ENCODE measurements at places on chromosomes 1 and 21.

DNA sequence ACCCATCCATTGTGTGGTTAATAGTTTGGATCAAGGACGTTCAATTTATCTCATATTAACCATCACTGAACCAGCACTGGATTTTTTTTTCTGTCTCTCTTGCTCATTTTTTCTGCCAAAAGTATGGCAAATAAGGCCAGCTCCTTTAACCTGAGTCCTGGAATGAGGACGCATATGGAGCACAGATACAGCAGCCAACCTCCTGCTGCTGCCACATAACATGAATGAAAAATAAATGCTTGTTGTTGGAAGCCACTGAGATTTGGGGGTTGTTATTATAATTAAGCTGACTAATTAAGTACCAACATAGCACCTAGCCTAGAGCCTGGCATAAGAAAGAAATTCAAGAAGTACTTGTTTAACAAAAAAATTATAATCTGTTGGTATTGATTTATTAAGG is 335.3 kb upstream of the DUSP10 start:
- DNase-seq, result no peak

DNA sequence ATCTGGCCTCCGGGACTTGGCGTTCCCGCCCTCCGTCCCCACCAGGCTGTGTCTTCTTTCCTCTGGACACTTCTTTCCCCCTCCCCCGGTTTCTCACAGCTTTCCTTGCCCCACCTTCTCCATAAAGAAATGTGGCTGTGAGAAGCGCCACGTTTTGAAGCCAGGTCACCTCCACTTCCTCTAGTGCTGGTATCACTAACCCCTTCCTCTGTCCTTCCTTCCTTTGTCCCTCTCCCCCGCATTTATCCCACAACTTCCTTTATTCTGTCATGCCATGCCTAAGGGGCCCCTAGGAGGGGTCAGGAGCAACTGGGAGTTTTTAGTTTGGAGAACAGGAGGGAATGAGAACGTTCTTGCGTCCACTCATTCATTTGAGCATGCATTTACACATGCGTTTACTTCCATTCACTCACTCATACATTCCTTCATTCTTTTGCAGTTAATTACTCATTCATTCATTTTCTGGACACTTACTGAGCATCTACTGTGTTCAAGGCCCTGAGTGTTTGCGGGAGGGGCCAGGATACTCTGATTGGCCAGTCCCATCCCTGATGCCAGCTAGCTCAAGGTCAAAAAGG is 5.0 kb upstream of the ACOT11 start:
- DNase-seq, result no peak

- no peak for DNase-seq
Measured at GRCh38 chr1:245953876-245954660, 553.0 kb downstream of the SMYD3 start.

DNA sequence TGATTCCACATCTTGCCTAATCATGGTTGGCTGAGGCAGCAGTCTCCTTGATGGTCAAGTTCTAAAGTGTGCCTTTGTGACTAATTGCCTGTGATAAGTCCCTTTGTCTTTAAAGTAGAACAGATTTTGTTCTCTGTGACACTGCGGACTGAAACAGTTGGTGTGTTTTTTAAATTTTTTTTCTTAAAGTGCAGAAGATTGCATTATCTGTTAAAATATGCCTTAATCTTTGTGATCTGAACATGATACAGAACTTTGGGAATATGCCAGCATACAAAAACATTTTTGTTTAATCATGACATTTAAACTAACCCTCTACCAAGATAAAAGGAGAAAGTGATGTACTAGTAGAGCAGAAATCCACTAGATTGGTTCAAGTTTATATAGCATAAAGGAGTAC is 1260.6 kb upstream of the ADGRL2 start:
- DNase-seq, result no peak
